ENCODE measurements at places on chromosomes 1 and 21. TPM values are rescaled to one million over a fixed set of nuclear protein-coding genes. Genes with fewer than 3 reads are reported as not detected.

RFX5 gene
- 73.1 TPM for total RNA-seq

PAPPA2 gene
- 0.02 TPM for total RNA-seq

- H3K27ac ChIP-seq = no peak overlapping the region
- no peaks in the 10 kb centered on the region for H3K27me3 ChIP-seq
- no peak overlapping the region for H3K4me3 ChIP-seq
These were observed 57.8 kb downstream of the JAK1 start for GRCh38 chr1:64908575-64908974.

DNA sequence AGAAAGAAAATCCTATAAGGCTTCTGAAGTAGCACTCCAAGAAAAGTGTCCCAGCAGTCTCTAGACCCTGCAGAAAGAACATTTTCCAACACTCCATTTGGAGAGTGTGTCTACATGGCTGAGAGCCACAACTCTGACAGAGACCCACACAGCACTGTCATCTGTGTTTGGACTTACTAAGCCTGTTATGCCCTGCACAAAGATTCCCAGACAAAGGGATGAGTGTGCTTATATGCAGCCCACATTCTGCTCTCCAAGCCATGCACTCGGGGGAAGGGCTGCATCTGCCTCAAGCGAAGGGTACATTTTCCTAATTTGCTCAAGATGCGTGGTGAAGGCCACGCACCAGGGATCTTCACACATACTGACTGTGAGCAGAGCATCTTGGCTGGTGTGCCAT is 24.4 kb upstream of the SLAMF6 start:
- H3K36me3 ChIP-seq = peaks cover 51% of the 10 kb centered on the region
- no peak for DNase-seq
- H3K4me3 ChIP-seq = no peak overlapping the region
- H3K27ac ChIP-seq = no peak overlapping the region
- peaks cover 26% of the 10 kb centered on the region for H3K4me1 ChIP-seq

DNA sequence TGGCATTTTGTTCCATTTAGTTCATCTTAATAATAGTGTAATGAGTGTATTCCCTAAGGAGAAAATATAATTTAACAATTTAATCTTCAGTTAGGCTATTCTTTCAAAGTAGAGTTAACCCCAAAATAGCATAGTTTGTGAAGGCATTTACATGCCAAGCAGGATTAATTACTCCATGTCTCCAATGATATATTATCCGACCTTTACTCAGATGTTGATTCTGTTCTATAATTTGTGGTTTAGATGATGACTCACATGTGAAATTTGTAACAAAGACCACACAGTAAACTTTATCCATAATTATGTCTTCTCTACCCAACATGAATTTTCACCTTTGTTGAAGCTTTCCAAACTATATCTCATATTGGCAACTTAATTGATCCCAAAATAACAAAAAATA is 2065.2 kb downstream of the MRPL39 start:
- no peaks in the 10 kb centered on the region for H3K36me3 ChIP-seq
- H3K4me3 ChIP-seq = no peak overlapping the region
- no peak for DNase-seq
- no peaks in the 10 kb centered on the region for H3K27me3 ChIP-seq

DNA sequence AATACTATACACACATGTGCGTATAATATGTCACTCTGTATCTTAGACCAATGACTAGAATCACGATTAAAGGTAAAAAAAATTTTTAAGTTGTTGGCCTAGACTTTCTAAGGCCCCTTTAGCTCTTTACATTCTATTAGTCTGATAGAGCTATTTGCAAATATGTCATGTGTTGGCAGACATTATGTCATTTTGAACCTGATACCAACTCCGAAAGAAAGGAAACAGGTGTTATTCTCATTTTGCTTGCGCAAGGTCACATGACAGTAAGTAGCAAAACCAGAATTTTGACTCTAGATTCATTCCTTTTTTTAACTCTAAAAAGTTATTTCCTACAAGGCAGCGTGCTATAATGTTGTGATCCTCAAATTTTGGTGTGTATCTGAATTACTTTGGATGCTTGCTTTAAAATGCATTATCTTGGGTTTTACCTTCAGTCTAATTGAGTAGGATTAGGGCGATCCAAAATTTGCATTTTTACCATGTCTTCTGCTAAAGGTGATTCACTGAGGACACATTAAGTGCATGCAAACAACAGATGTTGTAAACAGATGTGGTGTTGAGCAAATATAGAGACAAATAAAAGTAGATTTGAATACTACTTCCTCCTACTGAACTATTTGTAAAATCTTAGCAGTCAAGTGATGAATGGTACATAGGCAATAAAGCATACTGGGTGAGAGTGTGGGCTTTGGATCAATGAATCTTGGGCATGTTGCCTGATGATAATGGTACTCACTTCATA is 63.5 kb upstream of the KIAA1614 start:
- no peak overlapping the region for H3K4me3 ChIP-seq
- H3K4me1 ChIP-seq = peaks cover 12% of the 10 kb centered on the region
- H3K27me3 ChIP-seq = no peaks in the 10 kb centered on the region

GRCh38 chr1:12616709-12617373 is 1.2 kb downstream of the DHRS3 start:
- DNase-seq = peak; percentile 81
- H3K4me3 ChIP-seq = peak overlapping the region; percentile 99
- peak overlapping the region; percentile 97 for H3K27ac ChIP-seq
- H3K27me3 ChIP-seq = peaks cover 2% of the 10 kb centered on the region
- peaks cover 36% of the 10 kb centered on the region for H3K36me3 ChIP-seq

GRCh38 chr1:91567583-91567982 is 66.9 kb downstream of the CDC7 start:
- no peak for DNase-seq
- H3K4me3 ChIP-seq = no peak overlapping the region
- H3K27ac ChIP-seq = no peak overlapping the region
- H3K4me1 ChIP-seq = peaks cover 19% of the 10 kb centered on the region
- no peaks in the 10 kb centered on the region for H3K36me3 ChIP-seq
- no peaks in the 10 kb centered on the region for H3K27me3 ChIP-seq

- peaks cover 14% of the 10 kb centered on the region for H3K27me3 ChIP-seq
- peak; percentile 88 for DNase-seq
- no peak overlapping the region for H3K4me3 ChIP-seq
- H3K27ac ChIP-seq = no peak overlapping the region
- no peaks in the 10 kb centered on the region for H3K36me3 ChIP-seq
These were observed 12.3 kb upstream of the GJA8 start for GRCh38 chr1:147890177-147890790.

GRCh38 chr1:24463776-24464735 is 38.6 kb upstream of the RCAN3 start:
- DNase-seq = no peak
- H3K4me1 ChIP-seq = peaks cover 14% of the 10 kb centered on the region
- no peak overlapping the region for H3K27ac ChIP-seq
- no peaks in the 10 kb centered on the region for H3K27me3 ChIP-seq
- peaks cover 63% of the 10 kb centered on the region for H3K36me3 ChIP-seq
- no peak overlapping the region for H3K4me3 ChIP-seq

Measured in activated CD4-positive, alpha-beta T cell treated with anti-CD3 and anti-CD28 coated beads, Interleukin-2, amount 10 ng/mL, durations not matched to agents 24 days and 14 days (primary cell).